ENCODE measurements at places on chromosomes 3 and 15.

- peak; percentile 9 for DNase-seq
Measured at GRCh38 chr3:36729204-36730056, 34.9 kb downstream of the DCLK3 start.

- no peak for DNase-seq
Measured at GRCh38 chr15:61070111-61070901, 158.8 kb downstream of the RORA start.

DNA sequence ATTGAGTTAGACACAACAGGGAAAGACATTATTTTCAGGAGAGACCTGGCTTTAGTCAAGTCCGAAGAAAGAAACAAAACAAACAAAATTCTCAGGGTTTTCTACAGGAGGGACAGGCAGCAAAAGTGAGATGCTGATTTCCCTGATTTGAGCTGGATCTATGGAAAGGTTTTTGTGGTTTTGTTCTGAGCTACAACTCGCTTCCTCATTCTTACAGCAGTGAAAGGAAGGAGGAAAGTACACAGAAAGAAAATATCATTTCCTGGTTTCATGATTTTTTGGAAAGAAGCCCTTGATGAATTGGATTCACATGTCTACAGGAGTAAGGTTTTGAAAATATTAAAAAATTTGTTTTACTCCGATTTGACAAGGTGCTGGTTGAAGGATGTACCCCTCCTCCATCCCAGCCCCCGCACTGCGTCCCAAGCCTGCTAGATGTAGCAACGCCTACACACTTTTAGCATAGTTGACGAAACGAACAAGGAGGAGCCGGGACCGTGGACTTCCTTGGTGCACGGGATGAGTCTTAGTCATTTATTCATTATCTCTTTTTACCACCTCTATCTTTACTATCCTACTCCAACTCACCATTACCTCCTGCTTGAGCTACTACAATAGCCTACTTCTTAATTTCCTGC, 10.8 kb downstream of the PRICKLE2 start:
- DNase-seq, result no peak

DNA sequence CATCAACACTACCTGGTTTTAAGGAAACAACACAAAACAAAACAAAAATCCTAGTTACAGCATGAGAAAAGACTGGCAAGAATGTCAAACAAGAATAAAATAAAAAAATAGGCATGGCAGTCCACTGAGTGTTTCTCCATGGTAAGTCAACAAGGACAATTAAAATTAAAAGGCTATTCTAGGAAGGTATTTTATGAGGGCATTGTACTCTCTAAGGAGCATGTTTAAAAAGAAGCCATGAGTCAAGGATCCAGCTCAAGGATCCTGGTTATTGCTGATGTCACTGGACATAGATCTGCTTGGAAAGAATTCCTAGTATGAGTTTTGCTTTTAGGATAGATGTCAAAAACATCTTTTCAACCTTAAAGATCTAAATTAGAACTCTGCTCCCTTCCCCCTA, 106.7 kb downstream of the MYO5A start:
- DNase-seq, result no peak

GRCh38 chr3:90031121-90031520, 923.7 kb downstream of the EPHA3 start:
- no peak for DNase-seq

DNA sequence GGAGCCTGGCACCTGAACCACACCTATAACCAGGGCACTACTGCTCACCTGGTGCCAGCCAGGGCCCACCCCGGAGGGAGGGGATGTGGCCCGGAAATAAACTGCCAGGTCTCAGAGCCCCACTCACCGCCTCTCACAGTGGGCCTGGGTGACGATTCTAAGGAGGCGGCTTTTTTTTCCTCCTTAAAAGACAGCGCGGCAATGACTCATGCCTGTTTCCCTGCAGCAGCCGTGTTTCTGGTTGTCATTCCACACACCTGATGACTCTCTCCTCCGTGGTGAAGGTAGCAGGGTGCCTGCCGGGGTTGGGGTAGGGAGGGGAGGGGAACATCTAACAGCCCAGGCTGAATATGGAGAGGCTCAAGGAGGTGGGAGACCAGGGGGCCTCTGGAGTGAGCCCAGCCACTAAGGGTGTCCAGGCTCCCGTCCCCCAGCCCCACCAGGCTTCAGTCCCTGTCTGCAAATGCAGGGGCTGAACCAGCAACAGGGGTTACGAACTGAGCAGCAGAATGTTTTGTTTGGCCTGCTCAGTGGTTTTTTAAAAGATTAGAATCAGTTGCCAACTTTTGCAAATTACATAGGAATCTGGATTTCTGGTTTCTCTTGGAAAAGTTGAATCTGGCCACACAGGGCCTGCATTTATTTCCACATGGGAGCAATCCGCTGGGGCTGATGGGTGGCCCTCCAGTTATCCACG, 127.3 kb upstream of the LINGO1 start:
- DNase-seq, result no peak

DNA sequence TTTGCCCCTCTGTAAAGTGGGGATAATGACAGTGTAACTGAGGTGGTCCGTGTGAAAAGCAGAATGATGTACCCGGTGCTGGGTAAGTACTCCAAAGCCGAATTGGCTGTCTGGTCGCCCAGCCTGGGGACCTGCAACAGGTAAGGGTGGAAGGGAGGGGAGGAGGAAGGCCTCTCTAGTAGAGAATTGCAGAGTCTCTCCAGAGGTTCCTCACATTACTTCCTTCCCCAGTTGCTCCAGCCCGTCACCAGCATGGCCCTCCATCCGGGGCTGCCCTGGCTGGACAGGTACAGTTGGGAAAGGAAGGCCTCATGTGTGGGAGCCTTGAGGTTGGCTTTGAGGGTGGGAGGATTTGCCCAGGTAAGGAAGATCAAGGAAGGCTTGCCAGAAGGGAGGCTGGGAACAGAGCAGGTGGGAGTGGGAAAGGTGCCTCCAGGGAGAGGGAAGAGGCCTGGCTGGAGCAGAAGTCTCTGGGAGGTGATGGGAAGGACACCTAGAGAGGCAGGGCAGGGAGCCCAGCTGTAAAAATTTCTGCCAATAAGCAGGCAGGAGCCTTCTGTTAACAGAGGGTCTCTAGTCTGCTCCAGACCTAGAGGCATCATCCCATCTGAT, 1.7 kb upstream of the PSTPIP1 start:
- DNase-seq, result no peak

DNA sequence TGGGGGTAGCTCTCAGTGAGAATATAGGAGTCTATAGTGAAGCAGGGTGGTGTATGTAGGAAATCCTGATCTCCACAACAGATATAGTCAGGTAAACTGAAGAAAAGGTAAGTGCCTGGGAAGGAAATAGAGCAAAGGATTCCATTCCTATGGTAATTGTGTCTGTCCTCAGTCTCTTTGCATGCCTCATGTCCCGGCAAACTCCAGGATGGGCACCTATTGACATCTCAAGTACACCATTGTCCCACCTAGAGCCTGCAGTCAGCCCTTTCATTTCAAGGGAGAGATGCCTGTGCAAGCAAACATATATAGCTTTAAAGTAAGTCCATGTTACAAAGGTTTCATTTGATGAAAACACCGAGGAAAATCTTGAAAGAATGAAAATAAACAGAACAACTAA, 257.7 kb upstream of the AZI2 start:
- no peak for DNase-seq

GRCh38 chr3:112395181-112395895, 62.4 kb downstream of the CD200 start:
- DNase-seq, result no peak

GRCh38 chr3:190557296-190557695, 43.4 kb downstream of the IL1RAP start:
- DNase-seq, result no peak

DNA sequence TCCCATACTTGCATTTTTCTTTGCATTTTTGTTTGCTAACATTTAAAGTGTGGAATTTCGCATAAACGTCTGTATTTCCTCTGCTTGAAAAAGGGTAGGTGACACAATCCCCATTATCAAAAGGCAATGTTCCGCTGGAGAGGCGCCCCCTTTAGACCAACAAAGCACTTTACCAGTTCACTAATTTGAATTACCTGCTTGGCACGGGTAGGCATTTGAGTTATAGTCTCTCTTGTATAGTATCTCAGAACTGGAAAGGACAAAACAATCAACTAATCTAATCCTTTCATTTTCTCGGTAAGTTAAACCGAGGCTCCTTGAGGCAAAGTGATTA, 775 bp upstream of the CCDC39 start:
- DNase-seq, result peak; percentile 77

GRCh38 chr15:100308213-100308600, 33.6 kb downstream of the ADAMTS17 start:
- no peak for DNase-seq
